Cardiac muscle cell (in vitro differentiated cells and primary cell): ENCODE measurements at places on chromosomes 12 and 14. TPM values are rescaled to one million over a fixed set of nuclear protein-coding genes. Genes with fewer than 3 reads are reported as not detected.

- no peaks in the 10 kb centered on the region for H3K4me1 ChIP-seq
- no peak overlapping the region for H3K4me3 ChIP-seq
- no peak for DNase-seq
- H3K36me3 ChIP-seq: no peaks in the 10 kb centered on the region
- no peak overlapping the region for H3K27ac ChIP-seq
Observed at GRCh38 chr12:46667551-46667950, 158.2 kb downstream of the SLC38A4 start.

DNA sequence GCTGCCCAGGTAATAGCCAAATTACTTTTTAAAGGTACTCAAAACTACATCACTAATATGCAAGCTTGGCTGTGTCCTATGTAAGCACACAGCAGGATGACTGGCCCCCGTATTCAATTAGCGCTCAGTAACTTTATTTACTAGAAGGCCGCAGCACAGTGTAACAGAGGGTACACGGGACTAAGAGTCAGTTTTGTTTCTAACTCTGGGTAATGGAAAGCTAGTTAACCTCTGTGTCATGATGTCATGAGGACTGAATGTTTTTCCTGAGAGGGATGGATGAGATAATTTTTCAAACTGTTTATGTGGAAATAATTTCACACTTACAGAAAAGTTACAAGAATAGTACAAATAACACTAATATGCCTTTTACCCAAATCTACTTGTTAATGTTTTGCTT is 27.1 kb downstream of the GALNT4 start:
- no peaks in the 10 kb centered on the region for H3K4me1 ChIP-seq
- no peak overlapping the region for H3K27ac ChIP-seq
- no peak overlapping the region for H3K4me3 ChIP-seq
- DNase-seq: peak; percentile 23
- no peaks in the 10 kb centered on the region for H3K27me3 ChIP-seq

- DNase-seq: no peak
- peak overlapping the region; percentile 99 for H3K27ac ChIP-seq
- peak overlapping the region; percentile 72 for H3K4me3 ChIP-seq
- H3K36me3 ChIP-seq: peaks cover 35% of the 10 kb centered on the region
- H3K27me3 ChIP-seq: no peaks in the 10 kb centered on the region
Observed at GRCh38 chr12:133081159-133081780, 547 bp downstream of the ZNF140 start.

- no peak overlapping the region for H3K27ac ChIP-seq
- H3K36me3 ChIP-seq: no peaks in the 10 kb centered on the region
- H3K4me3 ChIP-seq: no peak overlapping the region
- peaks cover 14% of the 10 kb centered on the region for H3K27me3 ChIP-seq
Observed at GRCh38 chr14:25042362-25043299, 7.3 kb downstream of the STXBP6 start.

DNA sequence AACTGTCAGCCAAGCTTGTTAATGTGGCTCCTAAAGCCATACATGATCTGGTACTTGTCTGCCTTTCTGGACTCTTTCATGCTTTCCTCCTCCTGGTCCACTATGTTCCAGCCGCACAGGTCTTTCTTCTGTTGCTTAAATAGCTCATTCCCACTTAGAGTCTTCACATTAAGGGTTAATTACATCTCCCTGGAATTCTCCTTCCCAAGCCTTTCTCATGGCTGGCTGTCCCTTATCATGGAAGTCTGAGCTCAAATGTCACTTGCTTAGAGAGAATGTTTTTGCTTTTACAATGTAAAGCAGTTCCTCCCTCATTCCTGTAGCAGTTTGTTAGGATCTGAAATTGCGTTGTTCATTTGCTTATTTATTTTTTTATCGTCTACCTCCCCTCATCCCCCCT is 199.6 kb downstream of the TRHDE start:
- H3K27ac ChIP-seq: peak overlapping the region; percentile 62
- H3K4me3 ChIP-seq: no peak overlapping the region
- peak; percentile 58 for DNase-seq

- no peaks in the 10 kb centered on the region for H3K27me3 ChIP-seq
- no peaks in the 10 kb centered on the region for H3K4me1 ChIP-seq
- DNase-seq: no peak
- no peak overlapping the region for H3K27ac ChIP-seq
- peaks cover 7% of the 10 kb centered on the region for H3K36me3 ChIP-seq
Observed at GRCh38 chr14:89407856-89408255, 9.2 kb downstream of the FOXN3 start.

Gene KLHDC1
- total RNA-seq: 0.85 and 2.6 TPM in 2 replicates
